ENCODE measurements at places on chromosomes 16 and 17.
A peak's percentile ranks its signal among the peaks of the same experiment; 100 is the strongest.

DNA sequence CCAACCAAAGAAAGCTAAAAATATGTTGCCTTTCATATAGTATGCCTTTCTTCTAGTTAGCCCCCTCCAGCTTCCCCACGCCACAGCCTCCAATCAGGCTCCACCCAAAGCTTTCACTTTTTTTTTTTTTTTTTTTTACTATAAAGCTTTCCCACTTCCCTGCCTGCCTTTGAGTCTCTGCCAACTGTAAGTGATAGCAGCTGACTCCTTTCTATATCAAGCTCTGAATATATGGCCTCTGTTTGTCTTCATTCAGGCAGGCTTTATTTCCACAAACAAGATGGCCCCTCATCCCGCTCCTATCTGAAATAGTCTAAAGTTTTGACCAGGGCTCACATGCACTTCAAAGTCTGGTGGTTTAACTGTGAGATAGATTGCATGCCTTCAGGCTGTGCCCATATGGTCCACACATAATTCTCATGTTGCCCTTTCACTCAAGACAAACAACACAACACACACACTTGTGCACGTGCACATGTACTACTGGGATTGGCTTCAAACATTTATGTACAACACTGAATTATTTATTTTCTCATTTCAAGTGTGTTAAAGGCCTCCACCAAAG is 39.8 kb upstream of the DYNLRB2 start:
- DNase-seq: no peak

DNA sequence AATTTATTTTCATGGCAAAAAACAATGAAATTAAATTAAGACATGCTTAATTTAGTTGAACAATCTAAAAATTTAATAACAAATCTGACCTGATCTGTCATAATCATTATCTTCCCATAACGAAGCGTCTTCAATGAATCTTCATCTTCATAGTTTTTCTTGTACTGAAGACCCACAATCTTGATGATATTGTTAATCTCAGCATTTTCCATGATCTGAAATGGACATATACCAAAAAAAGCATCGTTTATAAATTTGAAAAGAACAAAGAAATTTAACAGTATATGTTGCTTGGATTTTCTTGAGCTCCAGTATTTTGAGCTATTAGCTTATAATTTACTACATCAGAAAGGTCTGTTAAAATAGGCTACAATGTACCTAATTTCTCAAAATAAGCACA is 10.2 kb downstream of the TOP2A start:
- DNase-seq: no peak

- DNase-seq: no peak
These were observed 741.1 kb downstream of the CDH11 start for GRCh38 chr16:64380751-64381150.

GRCh38 chr17:64289741-64290141 is 26.7 kb upstream of the TEX2 start:
- no peak for DNase-seq

DNA sequence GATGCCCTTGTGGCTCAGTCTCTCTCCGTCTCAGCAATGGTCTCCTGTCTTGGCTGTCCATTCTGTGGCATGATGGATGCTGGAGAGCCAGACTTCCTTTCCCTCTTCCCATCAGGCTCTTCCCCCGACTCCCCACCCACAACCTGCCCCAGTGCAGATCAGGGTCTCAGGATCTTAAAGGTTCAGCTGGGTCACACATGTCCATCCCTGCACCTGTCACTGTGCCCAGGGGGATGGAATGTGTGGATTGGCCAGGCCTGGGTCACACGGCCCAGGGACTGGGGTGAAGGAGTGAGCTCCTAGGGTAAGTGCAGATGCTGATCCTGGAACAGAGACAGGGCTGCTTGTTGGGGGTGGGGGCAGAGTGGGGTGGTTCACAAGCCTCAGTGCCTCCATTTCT is 23.0 kb downstream of the ADGRG5 start:
- DNase-seq: no peak

DNA sequence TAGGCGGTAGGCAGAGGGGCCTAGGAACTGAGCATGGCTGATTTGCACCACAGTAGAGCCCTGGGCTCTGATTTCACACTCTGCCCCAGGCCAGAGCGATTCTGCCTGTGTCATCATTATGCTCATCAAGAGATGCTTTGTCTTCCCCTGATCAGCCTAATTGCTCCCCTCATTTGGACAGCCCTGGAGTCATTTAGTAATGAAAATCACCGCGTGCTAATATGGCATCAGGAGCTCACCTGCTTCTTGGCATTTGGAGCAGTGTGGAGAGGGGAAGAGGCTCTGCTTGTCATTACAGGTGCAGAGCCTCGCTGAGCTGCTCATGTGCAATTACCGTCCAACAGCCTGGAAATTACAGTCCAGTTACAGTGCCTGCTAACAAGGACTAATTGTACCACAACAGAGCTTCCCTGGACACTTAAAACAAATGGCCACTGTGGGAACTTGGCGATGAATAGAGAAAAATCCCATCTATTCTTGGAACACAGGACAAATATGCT is 157.1 kb upstream of the WSCD1 start:
- no peak for DNase-seq

DNA sequence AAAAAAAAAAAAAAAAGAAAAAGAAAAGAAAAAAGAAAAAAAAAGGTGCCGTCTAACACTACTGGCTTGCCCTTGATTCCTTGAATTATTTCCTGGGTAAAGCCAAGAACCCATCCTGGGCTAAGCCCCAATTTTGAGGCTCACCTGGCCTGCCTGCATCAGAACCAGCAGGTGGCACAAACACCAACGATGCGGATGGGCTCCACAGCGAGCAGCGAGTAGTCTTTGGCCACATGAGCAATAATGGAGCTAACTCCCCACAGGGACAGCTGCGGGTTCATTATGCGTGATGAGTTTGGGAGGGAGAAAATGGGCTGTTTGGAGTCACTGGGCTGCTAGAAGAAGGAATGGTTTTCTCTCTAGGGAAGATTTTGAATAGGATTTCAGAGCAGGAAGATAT is 91.1 kb downstream of the ASIC2 start:
- DNase-seq: peak; percentile 56
